Activated naive CD4-positive, alpha-beta T cell treated with Interleukin-2 at 50 U/mL for 16 hours (primary cell): ENCODE measurements at places on chromosomes 4 and X.

DNA sequence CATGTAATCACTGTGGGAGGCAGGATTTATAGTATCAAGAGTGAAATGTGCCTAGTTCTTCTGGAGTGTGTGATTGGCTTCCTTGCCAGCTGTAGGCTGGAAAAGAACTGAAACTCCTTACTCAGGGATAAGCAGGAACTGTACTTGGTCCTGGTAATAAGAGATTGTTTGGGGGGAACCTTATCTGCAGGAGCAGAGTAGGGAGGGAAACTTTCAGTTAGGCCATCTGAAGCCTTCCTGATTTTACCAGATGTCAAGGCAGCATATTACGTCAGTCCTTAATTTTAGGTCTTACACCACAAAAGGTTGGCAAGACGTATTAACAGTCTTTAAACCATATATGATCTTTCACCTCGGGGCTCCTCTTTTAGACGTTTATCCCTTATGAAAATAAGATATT lies 231.5 kb upstream of the FMR1 start:
- no peak for DNase-seq

GRCh38 chrX:3451571-3451970 lies 105.1 kb upstream of the MXRA5 start:
- DNase-seq = no peak

DNA sequence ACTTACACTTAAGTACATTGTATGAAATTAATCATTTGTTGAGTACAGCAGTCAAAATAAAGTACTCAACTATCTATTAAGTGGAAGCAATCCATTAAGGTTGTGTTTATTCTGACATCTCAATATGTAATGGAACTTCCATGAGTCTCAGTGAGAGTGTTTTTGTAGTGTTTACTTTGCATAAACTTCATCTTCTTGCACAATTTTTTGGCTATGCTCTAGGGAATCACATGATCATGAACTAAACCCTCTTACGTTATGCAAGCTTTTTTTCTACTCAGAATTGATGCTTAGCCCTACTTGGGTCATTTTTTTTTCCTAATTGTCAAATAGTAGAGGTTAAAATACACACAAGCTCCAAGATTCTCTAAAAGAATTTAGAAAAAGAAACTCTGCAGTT lies 21.1 kb upstream of the PIGA start:
- DNase-seq = no peak

- no peak for DNase-seq
Observed at GRCh38 chrX:34404386-34405070, 252.6 kb downstream of the TMEM47 start.

DNA sequence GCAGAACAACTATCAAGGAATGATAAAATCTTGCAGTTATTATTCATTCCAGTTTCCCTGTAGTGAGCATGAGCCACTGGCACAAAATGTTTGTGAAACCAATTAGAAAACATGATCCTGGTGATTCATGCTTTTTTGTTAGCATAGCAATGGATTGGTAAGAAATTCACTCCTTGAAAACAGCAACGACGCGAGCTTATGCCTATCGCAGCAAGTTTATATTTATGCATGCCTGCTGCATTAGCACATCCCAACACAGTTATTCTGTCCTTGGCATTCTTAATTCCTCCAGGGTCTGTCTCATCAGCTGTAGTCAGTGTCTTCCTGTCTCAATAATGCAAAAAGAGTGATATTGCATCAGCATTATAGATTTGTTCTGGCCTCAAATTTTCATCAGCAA lies 975.9 kb downstream of the STIM2 start:
- no peak for DNase-seq

DNA sequence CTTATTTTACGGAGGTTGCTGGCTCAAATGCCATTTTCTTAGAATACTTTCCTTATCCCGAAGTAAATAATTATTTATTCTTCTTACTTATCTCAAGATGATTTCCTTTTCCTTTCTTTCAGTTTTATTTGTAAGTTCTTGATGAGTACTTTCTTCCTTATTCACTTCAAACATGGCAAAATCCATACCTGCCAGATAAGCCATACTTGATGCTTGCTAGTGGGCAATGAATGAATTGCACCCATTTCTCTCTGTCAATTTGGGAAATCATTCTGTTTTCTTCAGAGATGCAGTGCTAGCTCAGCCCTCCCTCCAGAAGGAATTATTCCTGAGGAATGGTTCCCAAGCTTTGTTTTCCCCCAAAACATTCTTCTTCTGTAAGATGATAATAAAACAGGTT lies 598.3 kb downstream of the SPRY1 start:
- no peak for DNase-seq

GRCh38 chrX:134925551-134925950 lies 65.2 kb upstream of the SMIM10 start:
- no peak for DNase-seq

GRCh38 chrX:44619039-44619438 lies 76.4 kb upstream of the FUNDC1 start:
- no peak for DNase-seq

DNA sequence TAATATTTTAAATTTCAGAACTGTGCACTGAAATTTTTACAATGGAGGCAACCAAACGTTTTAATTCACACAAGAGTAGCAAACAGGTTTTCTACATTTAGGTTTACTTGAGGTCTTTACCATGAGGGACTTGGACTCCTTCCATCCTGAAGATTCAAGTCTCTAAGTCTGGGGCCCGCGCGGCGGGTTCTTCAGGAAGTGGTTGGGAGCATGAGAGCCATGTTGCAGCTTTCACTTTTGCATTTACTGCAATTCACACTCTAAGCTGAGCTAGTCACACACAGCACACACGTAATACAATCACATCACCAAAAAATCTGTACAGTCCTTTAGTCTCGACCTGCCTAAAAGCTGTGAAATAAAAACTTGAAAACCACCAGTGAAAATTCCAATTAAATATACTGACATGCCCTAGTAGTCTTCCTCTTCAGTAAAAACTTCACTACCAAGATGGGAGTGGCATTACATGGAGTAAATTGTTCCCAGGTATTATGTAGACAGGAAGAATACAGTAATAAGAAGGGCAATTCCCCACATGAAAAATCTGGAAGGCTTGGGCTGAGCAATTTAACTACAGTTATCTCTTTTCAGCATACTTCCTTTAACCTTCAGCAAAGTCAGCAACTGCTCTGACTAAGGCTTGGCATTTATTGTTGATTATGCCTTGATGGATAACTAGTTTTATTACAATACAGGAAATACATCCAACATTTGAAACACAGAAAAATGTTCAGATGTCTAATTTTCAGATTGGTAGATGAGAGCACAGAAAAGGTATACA lies 571.1 kb upstream of the DIPK2B start:
- DNase-seq = peak; percentile 56

GRCh38 chr4:144782345-144782744 lies 136.4 kb downstream of the HHIP start:
- DNase-seq = no peak
